CD14-positive monocyte (primary cell): ENCODE measurements at places on chromosomes 11 and 22. TPM values are rescaled to one million over a fixed set of nuclear protein-coding genes. Genes with fewer than 3 reads are reported as not detected.
A peak's percentile ranks its signal among the peaks of the same experiment; 100 is the strongest.

GRCh38 chr11:14149683-14150082 lies 187.2 kb downstream of the SPON1 start:
- no peak for DNase-seq

DNA sequence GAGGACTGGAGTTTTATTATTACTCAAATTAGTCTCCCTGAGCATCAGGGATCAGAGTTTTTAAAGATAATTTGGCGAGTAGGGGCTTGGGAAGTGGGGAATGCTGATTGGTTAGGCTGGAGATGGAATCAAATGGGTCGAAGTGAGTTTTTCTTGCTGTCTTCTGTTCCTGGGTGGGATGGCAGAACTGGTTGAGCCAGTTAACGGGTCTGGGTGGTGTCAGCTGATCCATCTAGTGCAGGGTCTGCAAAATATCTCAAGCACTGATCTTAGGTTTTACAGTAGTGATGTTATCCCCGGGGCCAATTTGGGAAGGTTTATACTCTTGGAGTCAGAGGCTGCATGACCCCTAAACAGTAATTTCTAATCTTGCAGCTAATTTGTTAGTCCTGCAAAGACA lies 1.1 kb downstream of the OR5A2 start:
- DNase-seq: no peak

DNA sequence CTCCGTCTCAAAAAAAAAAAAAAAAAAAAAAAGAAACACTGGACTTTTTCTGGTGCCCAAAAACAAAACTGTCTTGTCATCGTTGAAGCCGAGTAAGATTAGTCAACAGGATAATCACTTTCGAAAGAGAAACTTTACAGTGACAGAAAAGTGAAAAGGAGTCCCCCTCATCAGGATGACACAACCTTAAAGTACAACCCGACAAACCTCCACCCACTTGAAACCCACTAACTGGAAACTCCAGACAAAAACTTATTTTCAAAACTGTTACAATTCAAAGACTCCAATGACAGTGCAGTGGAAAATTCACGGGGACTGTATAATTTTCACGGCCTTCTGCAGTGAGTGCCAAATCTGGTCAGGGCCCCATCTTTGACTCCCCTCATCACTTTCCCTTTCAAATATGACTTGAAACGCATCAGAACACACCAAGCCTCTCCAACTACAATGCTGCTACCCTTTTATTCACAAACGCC lies 1.3 kb downstream of the DENND5A start:
- peak; percentile 96 for DNase-seq

GRCh38 chr11:93051186-93051585 lies 81.7 kb downstream of the MTNR1B start:
- no peak for DNase-seq

Gene FGF19
- polyA plus RNA-seq: not detected

Gene PNPLA5
- not detected for polyA plus RNA-seq
